Psoas muscle (tissue), 8 donors: ENCODE measurements at places on chromosomes 4 and X.

DNA sequence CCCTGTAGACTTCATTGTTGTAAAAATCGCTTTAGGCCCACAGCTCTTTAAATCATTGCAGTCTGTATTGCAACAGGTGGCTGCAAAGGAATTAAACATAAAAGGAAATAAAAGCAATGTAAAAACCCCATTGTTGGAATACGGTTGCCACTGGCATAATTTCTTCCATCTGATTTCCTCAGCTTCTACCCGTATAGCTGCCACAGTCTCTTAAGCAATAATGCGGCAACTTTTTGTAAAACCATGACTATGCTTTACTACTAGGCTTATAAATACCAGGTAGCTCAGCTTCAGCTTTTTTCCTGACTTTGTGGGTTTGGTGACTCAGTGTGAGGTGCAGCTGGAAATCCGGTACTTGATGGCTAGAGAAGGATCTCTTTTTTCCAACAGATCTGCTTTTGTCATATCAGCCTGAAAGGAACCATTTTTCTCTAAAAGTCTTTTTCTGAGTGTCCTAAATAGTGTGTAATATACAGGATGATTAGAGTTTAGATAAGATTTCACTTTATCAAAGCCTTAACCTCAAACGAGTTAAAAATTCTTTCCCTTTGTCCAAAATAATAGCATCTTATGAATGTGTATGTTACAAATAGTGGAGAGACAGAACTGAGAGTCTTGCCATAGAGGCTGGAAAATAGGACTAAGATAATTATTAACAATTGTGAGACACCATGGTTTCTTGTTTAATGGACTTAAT, 268.0 kb downstream of the ADGRL3 start:
- DNase-seq = no peak

DNA sequence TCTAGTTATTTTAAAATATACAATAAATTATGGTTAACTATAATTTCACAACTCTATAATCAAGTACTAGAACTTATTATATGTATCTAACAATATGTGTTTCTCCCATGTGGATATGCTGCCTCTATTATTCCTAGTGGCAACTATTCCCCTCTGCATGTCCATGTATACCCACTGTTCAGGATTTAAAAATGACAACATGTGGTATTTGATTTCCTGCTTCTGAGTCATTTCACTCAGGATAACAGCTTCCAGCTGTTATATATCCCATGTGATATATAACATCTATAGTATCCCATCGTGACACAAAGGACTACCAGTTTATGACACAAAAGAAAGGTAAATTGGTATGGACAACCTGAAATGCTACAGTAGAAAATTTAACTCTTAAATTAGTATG, 167.4 kb upstream of the TACR3 start:
- no peak for DNase-seq

DNA sequence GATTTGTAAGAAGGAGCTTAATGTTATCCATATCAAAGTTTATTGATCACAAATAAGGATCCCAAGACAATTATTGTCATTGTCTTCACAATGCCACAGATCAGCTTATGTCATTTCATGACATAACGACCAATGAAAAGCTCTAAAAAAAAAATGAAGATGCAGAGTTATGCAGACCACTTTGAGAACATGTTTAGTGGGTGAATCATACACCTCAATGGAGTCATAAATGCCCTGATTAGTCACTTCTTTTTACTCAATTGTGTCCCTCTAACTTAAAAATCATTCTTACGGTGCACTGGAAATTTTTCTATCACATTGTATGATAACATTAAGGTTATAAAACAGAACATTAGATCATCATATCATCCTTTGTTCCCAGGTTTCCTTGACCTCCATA, 87.6 kb upstream of the GABRG1 start:
- DNase-seq = no peak

DNA sequence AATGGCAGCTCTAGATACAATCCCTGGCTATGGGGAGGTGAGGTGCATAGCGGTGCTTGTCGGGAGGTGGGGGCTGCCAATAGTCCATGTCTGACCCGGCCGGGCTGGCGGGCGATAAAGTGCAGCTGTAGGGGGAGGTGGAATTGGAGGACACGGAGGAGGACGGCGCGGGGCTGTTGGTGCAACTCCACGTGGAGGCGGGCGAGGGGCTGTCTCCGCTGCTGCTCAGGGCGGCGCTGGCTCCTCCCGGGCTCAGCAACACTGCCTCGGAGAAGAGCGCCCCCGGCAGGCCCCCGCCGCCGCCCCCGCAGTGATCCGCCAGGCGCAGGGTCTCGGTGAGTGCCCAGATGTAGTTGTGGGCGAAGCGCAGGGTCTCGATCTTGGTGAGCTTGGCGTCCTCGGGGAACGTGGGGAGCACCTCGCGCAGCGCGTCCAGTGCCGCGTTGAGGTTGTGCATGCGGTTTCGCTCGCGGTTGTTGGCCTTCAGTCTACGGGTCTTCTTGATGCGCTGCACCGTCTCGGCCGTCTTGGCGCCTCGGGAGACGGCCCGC, 1.3 kb downstream of the NEUROG2 start:
- DNase-seq = no peak
